ENCODE measurements at places on chromosomes 4 and X.

DNA sequence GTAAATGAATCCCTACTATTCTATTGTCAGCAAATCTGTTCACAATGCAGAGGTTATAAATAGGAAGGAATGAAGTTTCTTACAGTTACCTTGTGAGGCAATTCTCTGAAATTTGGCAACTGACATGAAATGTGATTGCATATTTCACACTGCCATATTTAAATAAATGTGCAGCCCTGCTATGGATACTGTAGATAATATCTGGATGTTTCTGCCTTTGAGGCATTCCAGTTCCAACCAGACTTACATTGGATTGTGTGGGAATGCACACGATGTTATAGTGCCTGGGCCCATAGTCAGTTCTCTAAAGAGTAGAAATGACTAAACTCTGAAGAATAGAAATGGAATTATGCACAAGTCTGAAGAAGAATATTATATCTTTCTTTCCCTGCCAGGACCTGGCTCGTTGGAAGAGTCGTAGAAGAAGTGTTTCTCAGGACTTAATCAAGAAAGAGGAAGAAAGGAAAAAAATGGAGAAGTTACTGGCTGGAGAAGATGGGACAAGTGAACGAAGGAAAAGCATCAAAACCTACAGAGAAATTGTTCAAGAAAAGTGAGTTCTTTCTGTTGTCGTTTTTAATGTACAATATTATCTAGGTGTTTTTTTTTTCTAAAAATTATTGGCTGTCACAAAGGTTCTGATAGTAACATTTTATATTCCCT, 102.7 kb downstream of the PHOX2B start:
- DNase-seq, result no peak

DNA sequence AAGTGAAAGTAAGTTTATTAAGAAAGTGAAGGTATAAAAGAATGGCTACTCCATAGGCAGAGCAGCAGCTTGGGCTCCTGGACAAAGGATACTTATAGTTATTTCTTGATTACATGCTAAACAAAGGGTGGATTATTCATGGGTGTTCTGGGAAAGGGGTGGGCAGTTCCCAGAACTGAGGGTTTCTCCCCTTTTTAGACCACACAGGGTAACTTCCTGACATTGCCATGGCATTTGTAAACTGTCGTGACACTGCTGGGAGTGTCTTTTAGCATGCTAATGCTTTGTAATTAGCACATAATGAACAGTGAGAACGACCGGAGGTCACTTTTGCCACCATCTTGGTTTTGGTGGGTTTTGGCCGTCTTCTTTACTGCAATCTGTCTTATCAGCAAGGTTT, 557.6 kb downstream of the SPRY1 start:
- no peak for DNase-seq

DNA sequence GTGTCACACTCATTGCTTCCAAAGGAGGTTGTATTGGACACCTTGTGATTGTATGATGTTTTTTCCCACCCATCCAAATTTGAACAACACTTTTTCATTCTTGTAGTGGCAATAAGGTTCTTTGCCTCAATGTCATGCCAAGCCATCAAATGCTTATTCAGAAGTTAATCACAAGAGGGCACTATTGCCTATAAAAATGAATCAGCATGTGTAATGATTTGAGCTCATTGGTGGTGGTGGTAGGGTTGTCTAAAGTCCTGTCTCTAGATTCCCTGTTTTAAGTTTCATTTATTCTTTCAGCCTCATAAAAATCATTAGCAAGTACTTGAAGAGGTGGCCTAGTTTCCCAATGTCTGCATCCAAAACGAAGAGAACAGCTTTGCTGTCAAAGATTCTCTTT, 37.0 kb downstream of the IRS4 start:
- no peak for DNase-seq

DNA sequence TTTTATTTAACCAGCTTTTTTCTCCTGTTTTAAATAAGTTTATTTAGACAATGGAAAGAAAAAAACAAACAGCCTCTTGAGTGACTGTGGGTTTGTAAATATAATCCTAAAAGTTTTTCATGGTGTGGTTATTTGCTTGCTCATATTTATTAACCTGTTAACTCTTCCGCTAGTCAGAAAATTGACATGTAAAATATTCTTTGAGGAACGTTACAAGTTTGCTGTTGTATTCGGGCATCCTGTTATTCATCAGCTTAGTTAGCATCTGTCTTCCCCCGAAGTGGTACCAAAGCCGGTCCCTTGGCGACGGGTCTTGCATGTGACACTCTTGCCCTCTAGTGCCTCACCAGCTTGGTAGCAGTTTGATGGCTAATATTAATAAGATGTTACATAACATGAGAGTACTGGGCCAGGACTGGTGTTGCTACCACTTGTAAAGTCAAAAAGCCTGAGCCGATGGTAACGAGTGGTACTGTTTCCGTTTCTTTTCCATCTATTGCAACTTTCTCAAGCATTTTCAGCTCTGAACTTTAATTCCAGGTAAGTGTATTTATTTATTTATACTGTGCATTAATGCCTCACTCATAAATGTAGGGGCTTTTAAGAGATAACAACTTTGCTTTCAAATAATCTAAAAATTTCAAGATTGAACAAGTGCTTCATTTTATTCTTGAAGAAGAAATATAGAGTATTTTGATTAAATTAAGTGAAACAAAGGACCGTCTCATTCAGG, at the start of gene NDST3:
Gene NDST3 (plus strand): TSS at position 434 of the 733 bp plus-strand sequence. CDS start 19,425 bp downstream, outside the sequence.
- peak; percentile 46 for DNase-seq

- DNase-seq, result no peak
Observed at GRCh38 chr4:174318829-174319764, 35.4 kb downstream of the CEP44 start.

GRCh38 chr4:89055157-89056080, 1.6 kb downstream of the FAM13A start:
- no peak for DNase-seq

GRCh38 chrX:126733874-126734273, 85.7 kb upstream of the PRR32 start:
- DNase-seq, result no peak

GRCh38 chr4:91089178-91089577, 962.0 kb downstream of the CCSER1 start:
- no peak for DNase-seq

GRCh38 chr4:152106781-152107321, 346.0 kb upstream of the GATB start:
- no peak for DNase-seq
